ENCODE measurements at places on chromosomes 11 and 22.
A peak's percentile ranks its signal among the peaks of the same experiment; 100 is the strongest.

DNA sequence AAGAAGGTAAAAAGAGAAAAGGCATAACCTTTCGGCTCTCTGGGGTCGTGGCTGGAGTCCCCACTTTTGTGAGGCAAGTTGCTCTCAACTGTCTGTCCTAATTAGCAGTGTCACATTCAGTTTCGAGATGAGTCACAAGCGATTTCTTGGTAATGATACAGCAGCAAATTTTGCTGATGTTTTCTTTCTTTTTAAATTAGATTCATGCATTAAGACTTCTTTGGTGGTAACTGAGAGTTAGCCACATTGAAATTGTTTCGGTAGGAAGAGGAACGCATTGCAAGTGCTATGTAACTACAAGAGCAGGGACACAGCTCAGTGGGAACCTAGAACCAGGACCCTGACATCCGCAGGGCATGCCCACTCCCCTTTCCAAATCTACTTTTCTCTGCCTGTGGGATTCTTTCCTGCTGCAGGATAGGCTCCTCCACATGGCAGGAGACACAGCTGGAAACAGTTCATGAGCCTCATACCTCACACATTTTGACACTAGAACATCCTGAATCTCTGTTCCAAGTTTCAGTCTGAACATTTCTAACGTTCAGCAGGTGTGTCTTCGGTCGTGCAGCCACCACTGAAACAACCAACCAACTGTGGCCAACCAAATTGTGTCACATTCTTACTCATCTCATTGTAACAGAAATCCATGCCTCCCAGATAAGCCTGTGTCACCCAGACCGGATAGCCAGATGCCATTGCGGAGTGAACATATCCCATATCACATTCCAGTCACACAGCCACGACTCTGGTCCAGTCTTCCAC is 987.6 kb downstream of the NTM start:
- no peak for DNase-seq

DNA sequence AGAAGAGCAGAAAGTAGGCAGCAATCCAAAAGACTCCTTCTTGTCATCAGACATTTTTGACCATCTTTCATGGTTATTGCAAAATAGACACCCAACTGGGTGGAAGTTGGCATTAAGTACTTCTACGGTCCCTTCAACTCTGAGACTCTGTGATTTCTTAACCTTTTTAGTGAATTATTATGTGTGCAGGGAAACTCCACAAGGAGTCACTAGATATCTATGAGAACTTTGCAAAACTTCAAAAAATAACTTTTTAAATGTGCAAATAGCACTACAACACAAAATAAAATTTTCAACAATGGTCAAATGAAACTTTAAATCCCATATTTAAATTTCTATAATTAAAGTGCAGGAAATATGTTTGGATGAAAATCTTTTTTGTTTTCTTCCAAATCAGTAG is 88.7 kb downstream of the SLC17A6 start:
- DNase-seq = no peak

DNA sequence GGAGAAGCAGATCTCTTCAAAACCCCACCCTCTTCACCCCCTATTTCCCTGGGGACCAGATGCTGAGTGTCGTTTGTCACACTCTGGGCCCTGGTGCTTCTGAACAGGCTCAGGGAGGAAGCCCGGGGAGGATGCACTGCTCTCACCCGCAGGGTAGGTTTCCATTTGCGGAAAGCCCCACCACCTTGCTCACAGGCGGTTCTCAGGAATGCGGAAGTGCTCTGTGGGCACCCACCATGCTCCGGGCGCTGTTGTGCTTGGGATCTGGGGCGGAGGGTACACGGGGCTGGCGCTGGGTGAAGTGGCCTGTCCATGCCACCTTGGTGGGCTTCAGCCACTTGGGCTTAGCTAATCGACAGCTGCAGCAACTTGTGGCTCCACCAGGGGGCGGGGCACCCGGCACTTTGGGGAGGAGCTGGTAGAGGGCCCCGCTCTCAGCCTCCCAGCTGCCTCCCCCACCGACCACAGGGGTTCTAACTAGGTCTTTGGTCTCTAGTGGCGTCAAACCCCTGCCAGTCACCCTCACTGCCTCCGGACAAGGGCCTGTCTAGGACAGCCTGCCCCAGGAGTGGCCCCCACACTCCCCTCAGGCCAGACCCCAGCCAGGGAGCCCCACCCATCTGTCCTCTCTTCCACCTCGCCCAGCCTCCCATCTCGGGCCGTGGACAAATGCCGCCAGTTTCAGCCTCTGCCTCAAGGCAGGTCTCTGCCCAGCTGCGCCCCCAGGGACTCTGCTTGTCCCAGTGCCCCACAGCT is 7.4 kb downstream of the NDUFV1 start:
- peak; percentile 29 for DNase-seq

DNA sequence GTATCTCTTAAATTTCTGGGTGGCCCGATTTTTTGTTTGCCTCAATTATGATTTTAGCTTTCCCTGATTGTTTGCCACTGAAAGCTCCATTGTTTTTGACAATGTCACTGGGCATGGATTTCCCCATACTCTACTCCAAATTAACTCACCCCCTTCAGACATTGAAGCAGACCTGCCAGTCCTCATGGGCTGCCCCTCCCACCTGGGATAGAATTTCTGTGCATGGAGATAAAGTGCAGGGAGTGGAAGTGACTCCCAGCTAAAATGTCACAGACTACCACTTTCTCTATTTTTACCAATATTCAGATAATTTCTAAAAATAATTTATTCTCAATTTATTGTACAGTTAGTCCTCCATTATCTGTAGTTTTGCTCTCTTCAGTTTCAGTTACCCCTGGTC is 79.1 kb upstream of the CLPB start:
- DNase-seq = no peak

GRCh38 chr11:119108146-119108856 is 1.2 kb downstream of the C2CD2L start:
- no peak for DNase-seq

DNA sequence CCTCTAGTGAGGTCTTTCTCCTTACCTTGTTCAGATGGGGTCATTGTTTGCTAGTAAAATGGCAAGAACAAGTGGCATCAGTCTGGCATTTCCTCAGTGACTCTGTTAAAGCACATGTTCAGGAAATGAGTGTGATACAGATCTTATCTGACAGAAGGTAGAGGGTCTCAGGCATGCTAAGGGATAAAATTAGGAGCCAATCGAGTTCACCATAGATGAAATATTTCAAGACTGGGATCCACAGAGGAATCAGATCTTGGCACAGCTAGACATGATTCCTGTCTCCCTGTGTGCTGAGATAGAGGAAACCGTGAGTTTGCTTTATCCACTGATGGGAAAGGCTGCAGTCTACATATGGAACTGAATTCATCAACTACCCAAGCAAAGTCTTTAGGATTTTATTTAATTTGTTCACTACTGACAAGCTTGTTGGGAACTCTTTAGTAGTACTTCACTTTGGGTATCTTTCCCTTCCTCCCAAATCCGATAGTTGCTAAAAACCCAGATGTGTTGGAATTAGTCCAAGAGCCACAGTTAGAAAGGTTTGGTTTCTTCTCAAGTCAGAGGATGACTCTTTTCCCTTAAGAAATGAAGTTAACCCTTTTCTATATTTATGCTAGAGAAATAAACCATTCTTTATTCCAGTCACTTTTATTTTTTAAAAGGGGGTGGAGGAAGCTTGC is 18.4 kb downstream of the FAM118B start:
- peak; percentile 14 for DNase-seq

DNA sequence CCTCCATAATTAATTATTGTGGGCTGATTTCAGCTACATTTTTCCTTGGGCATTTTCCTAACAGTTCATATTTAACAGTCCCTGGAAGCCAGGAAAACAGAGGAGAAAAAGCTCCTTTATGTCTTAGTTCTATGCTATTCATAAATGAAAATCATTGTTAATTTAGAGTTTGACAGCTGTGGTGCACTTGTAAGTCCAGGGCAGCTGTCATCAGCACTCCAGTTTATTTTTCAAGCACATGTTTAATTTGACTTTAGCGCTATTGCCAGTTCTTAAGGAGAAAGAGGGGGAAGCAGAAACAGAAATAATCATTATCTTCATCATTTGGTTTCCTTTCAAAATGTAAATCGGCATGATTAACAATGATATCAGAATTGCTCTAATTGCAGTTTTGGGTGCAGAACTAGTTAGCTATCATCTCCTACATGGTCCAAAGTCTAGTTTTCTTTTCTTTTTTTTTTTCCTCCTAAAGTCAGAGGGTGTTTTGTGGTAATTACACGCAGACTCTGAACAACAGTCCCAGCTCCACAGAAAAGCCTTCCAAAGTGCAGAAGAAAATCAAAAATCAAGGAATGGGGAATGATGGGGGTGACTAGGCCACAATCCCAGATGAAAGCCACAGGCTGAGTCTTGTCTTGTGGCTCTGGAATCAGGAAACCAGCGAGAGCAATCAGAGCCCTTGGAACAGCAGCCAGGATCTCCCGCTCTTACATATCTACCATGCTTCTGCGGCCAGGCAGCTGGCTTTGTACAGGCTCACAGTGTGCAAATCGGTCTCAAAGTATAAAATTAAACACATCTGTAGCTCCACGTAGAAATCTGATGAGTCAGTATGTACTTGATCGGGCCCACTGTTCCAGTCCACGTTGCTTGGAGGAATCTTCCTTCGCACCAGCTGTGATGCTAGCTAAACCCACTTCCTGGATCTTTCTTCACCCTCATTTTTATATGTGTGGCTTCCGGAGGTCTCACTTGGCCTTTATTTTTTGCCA is 91.9 kb downstream of the SPON1 start:
- DNase-seq = no peak

DNA sequence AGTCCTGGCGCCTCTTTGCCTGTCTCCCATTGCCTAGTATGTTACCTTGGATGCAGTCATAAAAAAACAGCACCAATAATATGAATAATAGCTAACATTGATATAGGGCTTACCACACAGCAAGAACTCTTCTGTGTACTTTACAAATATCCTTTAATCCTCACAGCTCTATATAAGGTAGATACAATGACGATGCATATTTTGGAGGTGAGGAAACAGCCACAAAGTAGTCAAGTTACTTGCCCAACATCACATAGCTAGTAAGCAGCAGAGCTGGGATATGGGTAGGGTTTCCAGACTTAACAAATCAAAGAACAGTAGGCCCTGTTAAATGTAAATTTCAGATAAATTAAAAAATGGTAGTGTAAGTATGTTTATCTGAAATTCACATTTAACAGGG is 128.8 kb downstream of the ST3GAL4 start:
- peak; percentile 76 for DNase-seq

GRCh38 chr11:122240638-122241037 is 124.6 kb upstream of the BLID start:
- DNase-seq = no peak

DNA sequence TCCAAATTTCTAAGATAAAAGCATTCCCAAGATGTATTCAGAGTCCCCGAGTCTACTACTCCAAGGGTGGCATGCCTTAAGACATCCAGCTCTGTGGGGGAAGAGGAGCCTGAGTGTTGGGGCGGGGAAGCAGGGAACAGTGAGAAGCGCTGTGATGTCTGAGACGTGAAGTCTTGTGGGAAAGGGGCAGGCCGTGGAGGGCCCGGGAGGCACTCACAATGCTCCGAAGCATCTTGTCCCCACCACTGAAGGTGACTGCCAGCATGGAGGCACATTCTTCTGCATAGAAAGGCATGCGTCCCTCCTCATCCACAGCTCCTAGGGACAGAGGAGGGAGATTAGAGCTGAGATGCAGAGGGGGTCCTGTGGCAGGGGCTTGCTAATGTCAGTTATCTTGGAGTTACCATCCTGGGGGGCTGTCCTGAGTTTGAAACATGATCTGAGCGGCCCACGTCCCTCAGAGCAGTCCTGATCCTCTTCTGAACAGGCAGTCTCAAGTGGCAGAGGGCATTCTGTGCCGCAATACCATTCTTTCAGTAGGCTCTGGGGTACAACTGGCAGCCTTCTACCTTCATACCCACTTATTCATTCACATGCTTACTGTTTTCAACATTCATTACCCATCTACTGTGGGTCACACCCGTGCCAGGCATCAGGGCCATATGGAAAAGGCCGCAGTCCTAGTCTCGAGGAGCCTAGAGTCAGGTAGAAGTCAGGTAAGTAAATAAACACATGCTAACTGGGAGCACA is 8.7 kb downstream of the PCSK7 start:
- DNase-seq = no peak

GRCh38 chr11:13668957-13669521 is 571 bp downstream of the FAR1 start:
- DNase-seq = peak; percentile 24

DNA sequence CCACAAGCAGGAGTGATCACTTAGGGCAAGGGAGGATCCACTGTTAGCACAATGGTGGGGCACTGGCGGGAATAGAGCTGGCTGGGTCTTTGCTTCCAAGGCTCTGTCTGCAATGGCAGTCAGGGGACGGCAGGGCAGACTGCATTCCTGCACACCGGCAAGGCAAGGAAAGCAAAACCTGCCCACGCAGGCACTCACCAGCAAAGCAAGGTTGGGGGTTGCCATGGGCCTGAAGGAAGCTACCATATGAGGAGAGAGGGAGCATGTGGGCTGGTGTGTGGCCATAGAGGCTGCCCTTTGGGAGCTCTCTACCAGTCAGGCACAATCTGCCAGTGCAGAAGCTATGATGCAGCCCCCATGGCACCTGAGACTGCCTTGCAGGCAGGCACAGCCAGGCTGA is 33.2 kb downstream of the OR8B12 start:
- DNase-seq = no peak

DNA sequence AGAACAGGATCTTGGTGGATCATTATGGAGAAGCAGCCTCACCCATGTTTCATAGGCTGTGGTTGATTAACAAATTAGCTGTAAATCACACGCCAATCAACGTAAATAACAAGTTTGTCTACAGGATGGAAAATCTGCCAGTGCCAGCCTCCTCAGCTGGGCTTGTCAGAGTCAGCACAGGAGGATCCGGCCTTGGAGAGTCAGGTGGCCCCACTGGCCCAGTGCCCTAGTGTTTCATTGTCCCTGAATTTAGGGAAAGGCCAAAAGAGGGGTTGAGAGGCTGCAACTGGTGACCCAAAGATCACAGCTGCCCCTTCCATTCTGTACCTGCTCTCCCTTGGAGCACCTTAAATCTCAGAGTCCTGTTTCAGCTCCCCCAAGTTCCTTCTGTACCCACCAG is 42.4 kb downstream of the TRIM29 start:
- no peak for DNase-seq

DNA sequence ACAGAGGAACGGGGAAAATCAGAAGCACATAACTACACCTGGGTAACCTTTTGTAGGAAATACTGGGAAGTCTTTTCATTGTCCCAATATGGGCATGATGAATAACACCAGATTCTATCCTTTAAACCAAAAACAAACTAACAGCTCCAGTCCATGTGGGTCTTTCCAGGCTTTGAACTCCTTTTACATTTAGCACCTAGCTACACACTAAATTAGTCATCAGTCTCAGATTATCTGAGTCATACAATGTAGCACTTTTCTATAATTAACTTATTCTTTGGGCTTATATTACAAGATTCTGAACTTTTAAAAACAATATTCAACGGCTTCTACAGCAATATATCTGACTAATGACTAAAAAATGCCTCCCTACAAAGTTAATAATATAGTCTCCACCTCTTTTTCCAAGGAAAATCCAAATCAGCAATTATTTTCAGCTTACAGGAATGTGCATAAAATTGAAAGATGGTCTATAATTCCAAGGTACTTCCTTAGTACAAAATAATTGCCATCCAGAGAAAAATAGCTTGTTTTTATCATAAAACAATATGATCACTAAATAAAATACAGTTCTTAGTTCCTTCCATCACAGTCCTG is 26.3 kb downstream of the STK33 start:
- DNase-seq = peak; percentile 30

GRCh38 chr11:66278363-66279091 is 552 bp downstream of the CNIH2 start:
- DNase-seq = peak; percentile 20
